ENCODE measurements at places on chromosomes 12 and 14.

GRCh38 chr14:101070540-101071492 is 167.3 kb upstream of the RTL1 start:
- no peak for DNase-seq

- no peak for DNase-seq
These were observed 79.7 kb downstream of the SAMD4A start for GRCh38 chr14:54646626-54647025.

- no peak for DNase-seq
These were observed 7.3 kb downstream of the ULK1 start for GRCh38 chr12:131901431-131902331.

- no peak for DNase-seq
These were observed at the start of gene ZDHHC22 for GRCh38 chr14:77141214-77142004. TSS of gene ZDHHC22 (minus strand) at chr14:77141791. CDS start at chr14:77139738, 2,053 bp downstream.

DNA sequence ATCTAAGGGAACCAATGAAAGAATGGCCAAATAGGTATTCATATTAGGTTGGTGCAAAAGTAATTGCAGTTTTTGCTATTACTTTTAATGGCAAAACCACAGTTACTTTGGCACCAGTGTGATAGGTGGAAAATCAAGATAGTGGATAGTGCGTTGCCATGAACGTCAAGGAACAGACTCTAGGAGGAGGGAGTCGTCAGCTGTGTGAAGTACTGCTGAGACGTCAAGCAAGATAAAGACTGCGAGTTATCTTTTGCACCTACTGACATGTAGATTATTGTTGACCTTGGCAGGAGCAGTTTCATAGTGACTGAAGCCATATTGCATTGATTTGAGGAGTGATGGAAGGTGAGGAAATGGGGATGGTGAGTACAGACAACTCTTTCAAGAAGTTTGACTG is 8.3 kb downstream of the YLPM1 start:
- no peak for DNase-seq

GRCh38 chr12:6626654-6627283 is 9.0 kb downstream of the LPAR5 start:
- no peak for DNase-seq

DNA sequence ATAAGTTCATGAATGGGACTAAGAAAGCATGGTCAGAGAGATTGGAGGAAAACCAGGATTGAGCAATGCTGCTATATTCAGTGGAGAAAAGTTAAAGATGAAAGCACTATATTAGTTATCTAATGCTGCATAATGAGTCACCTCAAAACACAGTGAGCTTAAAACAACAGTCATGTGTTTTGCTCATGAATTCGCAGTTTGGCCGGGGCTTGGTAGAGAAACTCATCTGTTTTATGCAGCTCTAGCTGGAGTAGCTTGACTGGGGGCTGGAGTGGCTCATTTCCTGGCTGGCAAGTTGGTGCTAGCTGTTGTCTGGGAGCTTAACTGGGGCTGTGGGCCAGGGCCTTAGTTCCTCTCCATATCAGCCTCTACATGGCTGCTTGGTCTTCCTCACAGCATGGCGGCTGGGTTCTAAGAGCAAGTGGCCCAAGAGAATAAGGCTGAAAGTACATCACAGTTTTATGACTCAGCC is 90.1 kb downstream of the ADCK1 start:
- no peak for DNase-seq

DNA sequence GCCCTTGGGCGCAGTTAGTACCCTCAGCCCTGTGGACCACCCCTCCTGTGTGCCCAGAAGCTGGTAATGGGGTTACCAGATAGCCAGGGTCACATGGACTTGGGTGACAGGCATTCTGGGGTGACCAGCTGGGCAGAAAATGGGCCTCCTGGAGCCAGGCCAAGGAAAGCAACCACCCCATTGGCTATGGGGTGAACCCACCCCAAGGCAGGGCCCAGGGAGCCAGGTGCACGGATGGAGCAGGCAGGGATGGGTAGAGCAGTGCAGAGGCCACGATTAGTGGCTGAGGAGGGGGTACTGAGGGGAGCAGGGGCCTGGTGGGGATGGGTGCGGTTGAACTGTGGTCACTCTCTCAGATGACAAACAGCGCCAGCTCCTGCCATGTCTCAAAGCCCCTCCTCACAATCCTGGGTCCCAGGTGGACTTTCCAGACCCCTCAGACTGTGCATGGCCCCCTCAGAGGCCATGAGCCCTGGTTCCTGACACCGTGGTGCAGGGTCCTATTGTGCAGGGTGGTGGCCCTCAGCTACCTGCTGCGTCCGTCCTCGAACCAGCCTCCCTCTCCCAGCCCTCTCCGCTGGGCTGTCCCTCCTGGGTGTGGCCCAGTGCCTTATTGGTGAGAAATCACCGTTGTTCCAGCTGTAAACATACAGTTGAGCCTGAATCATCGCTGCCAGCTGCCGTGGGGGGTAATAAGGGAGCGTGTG is 23.4 kb upstream of the BEGAIN start:
- DNase-seq: no peak

DNA sequence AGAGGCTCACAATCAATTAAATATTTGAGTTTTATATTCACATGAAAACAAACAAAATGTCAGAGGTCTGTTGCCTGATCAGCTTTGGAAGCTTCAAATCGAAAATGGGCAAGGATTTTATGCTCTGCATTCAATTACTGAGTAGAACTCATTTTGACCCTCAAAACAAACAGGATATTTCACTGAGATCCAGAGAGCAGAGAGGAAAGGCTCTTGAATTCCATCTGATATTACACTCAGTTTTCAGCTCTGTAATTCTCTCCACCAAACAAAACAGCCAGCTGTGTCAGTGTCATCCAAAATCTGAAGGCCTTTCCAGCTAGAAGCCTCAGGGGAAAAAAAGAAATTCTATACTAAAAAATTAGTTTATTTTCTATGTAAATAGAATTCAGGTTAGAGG is 128.6 kb upstream of the FLRT2 start:
- no peak for DNase-seq

- no peak for DNase-seq
These were observed 6.8 kb downstream of the EMP1 start for GRCh38 chr12:13203034-13203922.

DNA sequence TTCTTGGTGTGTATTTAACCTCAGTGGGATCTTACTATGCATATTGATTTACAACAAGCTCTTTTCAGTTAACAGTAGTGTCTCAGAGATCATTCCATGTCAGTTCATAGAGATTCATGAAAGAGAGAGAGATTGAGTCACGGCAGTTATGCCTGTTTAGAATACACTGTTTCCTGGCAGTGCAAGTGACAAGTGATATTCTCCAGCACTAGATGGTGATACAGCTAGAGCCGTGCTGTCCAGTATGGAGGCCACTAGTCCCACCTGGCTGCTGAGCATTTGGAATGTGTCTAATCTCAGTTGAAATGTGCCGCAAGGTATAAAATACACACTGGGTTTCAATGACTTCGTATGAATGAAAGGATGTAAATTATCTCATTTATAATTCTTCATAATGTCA is 184.4 kb downstream of the SUDS3 start:
- no peak for DNase-seq

DNA sequence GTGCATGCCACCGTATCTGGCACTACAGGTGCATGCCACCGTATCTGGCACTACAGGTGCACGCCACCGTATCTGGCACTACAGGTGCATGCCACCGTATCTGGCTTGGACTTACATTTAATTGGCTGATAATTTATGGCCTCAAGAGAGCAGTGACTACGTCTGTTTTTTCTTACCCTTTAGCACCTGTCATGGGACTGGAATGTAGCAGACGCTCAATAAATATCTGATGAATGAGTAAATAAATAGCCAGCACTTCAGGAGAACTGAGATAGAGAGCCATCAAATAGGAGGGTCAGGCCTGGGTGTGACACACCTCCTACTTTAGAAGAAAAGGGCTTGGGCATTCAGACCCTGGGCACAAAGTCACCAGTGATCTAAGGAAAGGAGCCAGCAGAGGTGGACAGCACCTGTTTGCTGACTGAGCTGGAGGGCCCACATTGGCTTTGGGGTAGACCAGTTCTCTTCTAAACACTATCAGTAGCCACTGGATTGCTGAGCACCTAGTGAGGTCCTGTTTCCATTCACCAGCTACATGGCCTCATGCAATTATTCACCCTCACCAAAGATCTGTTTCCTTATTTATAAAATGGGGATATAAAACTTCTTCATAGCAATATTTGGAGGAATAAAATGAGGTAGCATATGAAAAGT is 50.1 kb downstream of the RFX4 start:
- DNase-seq: no peak
